ENCODE measurements at places on chromosomes 11 and 22.
A peak's percentile ranks its signal among the peaks of the same experiment; 100 is the strongest.

GRCh38 chr11:126083829-126084607 is 21.4 kb upstream of the CDON start:
- no peak for DNase-seq

GRCh38 chr22:43789452-43789851 is 22.7 kb downstream of the EFCAB6 start:
- DNase-seq, result no peak

DNA sequence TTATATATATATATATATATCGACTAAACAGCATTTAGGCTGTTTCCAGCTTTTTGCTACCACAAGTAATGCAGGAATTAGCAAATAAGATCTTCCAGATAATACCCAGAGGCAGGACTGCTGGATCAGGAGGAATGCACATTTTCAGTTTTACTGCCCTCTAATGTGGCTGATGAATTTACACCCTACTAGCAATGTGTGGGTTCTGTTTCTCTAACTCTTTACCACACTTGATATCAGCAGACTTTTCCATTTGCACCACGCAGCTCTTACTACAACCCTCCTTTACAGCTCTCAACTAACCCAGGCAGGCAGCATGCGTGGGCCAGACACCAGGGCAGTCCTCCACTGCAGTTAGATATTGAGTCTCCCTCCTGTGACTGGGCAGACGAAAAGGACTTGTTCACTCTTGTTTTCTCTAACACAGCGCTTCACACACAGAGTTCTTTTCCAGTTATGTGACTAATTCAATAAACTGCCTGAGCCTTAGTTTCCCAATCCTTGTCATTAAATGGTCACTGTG is 67.7 kb downstream of the IGLL5 start:
- no peak for DNase-seq

DNA sequence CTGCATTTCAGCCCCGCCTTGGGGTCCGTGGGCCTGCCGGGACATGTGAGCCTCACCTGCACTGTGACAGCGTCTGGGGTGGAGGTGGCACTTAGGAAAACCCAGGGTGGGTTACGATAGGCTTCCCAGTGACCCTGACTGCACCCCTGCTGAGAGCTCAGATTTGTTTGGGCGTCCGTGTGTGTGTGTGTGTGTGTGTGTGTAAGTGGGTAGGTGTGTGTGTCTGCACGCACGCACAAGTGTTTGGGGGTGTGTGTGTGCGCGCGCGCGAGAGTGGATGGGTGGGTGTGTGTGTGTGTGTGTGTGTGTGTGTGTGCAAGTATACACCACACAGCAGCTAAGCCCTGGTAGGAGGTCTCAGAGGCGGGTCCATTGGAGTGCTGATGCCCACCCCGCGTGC is 12.1 kb upstream of the ARHGAP8 start:
- no peak for DNase-seq

- DNase-seq, result no peak
Observed at GRCh38 chr11:133343951-133344350, 188.3 kb downstream of the OPCML start.

- no peak for DNase-seq
Observed at GRCh38 chr11:17463546-17464174, 13.0 kb downstream of the ABCC8 start.

GRCh38 chr11:122202951-122203456 is 87.0 kb upstream of the BLID start:
- no peak for DNase-seq

DNA sequence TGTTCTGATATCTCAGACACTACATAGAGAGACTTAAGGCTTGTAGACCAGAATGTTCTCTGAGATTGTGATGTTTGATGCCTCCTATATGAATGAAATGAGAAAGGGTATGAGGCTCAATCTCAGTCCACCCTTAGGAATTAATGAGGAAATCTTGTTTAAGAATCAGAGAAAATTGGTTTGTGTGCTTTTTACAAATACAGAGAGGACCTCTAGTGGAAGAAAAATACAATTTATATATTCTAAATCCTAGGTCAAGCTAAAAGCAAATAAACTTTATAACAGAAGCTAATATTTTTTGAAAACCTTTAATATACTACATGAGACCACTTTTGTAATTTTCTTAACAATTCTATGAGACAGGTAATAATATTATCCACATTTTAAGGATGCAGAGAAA is 5.0 kb upstream of the OR52H1 start:
- DNase-seq, result no peak

DNA sequence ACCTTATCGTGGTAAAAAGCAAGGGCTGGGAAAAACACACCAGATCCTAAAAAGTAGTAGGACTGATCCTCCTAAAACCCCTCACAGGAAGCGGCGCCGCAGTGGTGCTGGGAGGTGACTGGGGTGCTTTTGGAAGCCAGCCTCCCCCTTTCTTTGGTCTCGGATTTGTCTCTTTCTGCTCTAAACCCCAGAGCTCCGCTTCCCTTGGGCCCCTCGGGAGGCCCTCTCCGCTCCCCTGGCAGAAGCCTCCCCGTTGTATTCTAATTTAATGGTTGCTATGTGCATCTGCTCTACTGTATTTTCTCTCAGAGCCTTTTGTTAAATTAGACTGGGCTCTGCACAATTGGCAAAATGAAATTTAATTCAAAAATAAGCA is 587.7 kb downstream of the OPCML start:
- no peak for DNase-seq

- no peak for DNase-seq
Observed at GRCh38 chr11:109957000-109957399, 136.2 kb upstream of the ZC3H12C start.

DNA sequence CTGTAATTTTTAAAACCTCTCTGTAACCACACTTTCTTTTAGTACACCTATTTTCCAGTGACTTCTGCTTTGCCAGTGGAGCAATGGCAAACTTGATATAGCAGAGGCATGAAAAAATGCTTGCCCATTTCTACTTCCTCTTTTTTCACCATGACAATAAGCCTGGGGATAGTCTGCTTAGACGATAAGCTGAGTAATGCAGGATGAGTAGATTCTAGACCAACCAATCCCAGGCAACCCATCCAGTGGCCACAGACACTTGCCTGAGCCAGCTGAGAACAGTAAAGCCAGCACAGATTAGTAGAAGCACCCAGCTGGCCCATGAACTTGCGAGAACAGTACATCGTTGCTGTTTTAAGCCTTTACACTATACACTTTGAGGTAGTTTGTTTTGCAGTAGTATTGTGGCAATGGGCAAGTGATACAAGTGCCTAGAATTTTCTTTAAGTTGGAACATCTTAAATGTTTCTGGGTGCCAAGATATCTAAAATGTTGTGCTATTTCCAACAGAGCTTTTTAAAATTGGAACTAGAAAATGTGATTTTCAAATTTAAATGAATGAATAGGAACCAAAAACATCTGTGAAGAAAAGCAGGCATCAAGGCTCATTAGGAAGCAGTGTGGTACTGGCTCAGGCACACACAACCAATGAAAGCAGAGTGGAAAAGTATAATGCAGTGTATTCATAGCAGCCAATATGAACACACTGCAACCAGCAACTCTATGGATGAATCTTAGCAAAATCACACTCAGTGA is 37.7 kb downstream of the DDI1 start:
- DNase-seq, result no peak

DNA sequence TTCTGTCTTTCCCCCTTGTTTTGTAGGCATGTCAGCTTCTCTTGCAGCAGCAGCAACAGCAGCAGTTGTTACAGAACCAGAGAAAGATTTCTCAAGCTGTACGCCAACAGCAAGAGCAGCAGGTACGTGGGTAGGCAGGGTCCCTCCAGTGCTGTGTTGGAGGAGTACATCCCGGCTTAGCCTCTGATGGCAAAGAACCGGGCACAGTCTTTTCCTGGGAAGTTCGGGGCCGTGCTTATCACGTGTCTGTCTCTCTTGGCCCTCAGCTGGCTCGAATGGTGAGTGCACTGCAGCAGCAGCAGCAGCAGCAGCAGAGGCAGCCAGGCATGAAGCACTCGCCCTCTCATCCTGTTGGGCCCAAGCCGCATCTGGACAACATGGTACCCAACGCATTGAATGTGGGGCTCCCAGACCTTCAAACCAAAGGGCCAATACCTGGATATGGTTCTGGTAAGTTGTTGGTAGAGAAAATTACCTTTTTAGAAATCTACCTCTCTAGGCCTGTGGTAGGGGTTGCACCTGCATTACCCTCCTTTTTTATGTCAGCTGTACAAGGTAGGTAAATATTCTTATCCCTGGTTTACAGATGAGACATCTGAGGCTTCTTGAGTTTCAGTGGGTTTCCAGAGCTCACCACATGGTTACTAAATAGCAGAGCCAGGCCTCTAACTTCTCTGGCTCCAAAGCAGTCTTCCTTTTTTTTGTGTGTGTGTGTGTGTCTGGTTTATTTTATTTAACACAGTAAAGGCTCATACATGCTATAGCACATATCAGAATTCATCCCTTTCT is 45.2 kb upstream of the ADSL start:
- DNase-seq, result no peak

GRCh38 chr11:103222806-103223205 is 113.6 kb downstream of the DYNC2H1 start:
- no peak for DNase-seq

GRCh38 chr11:85742348-85742747 is 56.4 kb upstream of the CCDC89 start:
- no peak for DNase-seq

DNA sequence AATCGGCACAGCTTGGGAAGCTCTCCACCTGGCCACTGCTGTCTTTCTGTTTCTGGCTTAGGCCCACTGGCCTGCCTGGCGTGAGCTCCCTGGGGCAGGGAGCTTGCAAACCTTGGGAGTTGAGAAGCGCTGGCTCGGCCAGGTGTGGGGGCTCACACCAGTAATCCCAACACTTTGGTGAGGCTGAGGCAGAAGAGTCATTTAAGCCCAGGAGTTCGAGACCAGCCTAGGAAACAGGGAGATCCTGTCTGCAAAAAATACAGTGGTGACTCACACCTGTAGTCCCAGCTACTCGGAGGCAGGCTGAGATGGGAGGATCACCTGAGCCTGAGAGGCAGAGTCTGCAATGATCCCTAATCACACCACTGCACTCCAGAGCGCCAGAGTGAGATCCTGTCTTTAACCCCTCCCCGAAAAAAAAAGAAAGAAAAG is 4.0 kb downstream of the AP5B1 start:
- no peak for DNase-seq

- no peak for DNase-seq
Observed at GRCh38 chr11:106286881-106287504, 209.5 kb downstream of the AASDHPPT start.

DNA sequence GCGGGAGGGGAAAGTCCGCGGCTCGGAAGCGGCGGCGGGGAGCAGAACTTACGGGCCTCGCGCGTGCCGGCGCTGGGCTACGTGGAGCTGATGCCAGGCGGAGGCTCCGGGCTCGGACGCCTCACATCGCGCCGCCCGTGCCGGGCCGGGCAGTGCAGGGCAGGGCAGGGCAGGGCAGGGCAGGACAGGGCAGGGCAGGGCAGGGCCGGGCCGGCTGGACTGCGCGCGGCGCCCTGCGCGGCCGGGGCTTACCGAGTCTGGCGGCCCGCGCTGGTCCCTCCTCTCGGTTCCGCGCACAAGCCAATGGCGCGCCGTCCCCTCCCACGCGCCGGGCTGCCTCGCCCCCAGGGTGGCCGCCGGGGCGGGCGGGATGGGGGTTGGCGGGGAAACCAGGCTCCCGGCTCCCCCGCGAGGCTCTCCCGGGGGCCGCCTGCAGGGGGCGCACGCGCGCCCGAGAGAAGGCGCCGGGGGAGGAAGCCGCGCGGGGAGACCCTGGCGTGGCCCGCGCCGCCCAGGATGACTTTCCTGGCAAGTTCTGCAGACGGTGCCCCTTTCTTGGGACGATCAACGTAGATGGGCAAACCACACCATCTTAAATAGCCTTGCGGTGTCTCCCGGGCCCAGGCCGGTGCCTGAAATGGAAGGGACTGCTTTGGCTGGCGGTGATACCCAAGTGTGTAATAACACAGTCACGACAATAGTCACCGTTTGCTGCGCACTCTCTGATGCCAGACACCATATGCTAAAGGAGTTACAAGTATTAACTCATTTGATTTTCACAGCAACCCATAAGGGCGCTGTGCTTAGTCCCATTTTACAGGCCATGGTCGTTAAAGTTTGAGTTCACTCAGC is at the start of gene TP53I11:
TSS of gene TP53I11 (minus strand) at position 259 of the 852 bp plus-strand sequence. CDS start 12,548 bp downstream, outside the sequence.
- DNase-seq, result no peak

GRCh38 chr11:8225589-8226036 is 38.1 kb downstream of the LMO1 start:
- DNase-seq, result peak; percentile 0

GRCh38 chr11:132257871-132258270 is 887.5 kb downstream of the NTM start:
- no peak for DNase-seq

GRCh38 chr11:22192642-22193347 is at the start of gene ANO5:
ANO5 (plus strand) TSS chr11:22193085; CDS start chr11:22193493, 408 bp downstream.
- peak; percentile 26 for DNase-seq

- no peak for DNase-seq
Observed at GRCh38 chr11:66026017-66026529, at the start of gene CATSPER1. CATSPER1 (minus strand) TSS chr11:66026479; CDS start chr11:66026379, 100 bp downstream.

- DNase-seq, result no peak
Observed at GRCh38 chr22:50219800-50220602, 19.2 kb downstream of the SELENOO start.

- no peak for DNase-seq
Observed at GRCh38 chr11:79150320-79150719, 290.5 kb downstream of the TENM4 start.

DNA sequence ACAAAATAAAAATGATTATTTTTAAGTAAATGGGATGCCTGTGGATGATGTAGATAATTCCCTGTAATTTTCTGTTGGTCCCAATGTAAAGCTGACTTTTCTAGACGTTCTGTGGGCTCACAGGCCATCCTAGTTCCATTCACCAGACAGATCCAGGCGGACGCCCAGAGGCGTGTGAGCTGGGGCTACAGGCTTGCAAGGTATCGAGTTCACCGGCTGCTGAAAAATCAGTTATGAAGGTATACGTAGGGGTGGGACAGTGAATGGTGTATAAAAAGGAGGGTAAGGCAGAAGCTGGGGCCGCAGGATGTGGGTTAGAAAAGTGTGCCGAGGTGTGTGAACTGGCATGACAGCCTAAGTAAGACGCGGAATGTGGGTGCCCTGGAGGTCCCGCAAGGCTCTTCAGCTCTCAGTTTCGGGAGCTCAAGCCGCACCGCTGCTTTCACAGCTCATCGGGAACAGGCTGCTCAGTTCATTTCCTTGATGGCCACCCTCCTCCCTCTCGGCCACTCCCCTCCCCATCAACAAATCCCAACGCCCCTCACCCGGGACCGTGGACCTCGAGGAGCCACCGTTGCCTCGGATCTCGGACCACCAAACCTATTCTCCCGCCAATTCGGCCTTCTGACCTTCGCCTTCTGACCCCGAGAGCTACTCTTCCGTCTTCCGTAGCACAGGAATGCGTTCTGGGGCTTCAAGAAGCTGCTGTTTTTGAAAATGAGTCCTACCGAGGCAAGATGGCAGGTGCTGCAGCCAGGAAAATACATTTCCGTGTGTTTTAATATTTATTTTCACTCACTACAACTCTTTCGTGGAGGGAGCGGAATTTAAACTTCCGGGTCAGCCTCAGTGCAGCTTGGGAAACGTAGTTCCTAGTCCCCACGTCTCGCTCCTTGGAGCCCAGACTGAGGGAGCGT is at the start of gene XNDC1N:
TSS of gene XNDC1N (minus strand) at position 775 of the 917 bp plus-strand sequence. CDS start 5,241 bp downstream, outside the sequence.
- peak; percentile 98 for DNase-seq

Measured in SHP77 treated with DMSO at 0.1 percent for 48 hours (cell line).